ENCODE measurements at places on chromosomes 5 and 9.

DNA sequence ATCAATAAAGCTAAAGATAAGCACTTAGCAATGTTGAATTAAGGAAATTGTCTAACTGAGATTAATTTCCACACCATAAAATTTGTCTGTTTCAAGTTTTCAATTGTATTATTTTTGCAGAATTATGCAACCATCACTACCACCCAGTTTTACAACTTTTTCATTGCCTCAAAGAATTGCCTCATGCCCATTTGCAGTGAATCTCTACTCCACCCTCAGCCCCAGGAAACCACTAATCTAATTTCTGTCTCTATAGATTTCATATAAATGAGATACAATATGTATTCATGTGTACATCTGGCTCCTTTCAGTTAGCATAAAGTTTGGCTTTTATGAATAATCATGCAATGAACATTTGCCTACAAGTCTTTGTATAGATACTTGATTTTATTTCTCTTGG lies 72.9 kb downstream of the PTCD2 start:
- DNase-seq, result no peak

GRCh38 chr5:66252849-66253248 lies 108.7 kb downstream of the SREK1 start:
- no peak for DNase-seq

DNA sequence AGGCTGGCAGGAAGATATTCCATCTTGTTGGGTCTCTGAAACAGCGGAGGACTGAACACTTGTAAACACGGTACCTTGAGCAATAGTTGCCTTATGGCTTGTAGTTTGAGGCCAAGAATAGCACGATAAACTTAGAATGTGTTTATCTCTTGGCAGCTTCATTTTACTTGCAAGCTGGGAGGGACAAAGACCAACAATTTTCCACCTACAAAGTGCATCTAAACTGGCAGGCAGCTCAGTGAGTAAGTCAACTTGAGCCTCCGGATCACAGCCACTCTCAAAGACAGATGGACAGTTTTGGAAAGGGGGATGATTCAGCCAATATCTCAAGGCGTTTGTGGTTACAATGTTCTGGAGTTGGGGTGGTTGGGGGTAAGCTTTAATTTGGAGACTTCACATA lies 652.6 kb downstream of the CETN3 start:
- peak; percentile 66 for DNase-seq

DNA sequence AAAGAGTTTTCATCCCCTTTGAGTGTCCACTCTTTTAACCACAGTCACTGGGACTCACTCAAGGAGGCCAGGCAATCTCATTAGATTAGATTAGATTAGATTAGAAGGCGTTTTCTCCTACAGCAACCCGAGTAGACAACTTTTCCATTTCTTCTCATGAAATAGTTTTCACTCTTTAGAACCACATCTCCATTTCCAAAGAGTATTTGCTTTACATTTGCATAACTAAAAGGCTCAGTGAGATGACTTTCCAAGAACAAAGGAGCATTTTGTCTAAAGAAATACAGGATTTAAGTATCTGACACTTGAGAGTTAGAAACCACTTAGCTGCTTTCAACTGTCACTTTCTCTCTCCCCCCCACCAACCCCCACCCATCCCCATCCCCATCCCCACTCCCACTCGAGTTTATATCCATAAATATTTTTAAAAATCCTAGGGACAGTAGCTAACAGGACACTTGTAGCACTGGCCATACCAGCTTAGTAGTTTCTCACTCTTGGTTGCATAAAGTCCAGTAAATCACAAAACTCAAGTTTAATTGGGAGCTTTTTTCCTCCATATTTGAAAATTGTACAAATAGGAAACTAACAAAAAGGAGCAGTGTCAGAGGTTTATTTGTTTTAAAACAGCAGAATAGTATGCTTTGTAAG lies 2202.9 kb upstream of the WWC1 start:
- no peak for DNase-seq

GRCh38 chr9:68551191-68551590 lies 10.5 kb upstream of the TMEM252 start:
- DNase-seq, result no peak

- peak; percentile 70 for DNase-seq
Measured at GRCh38 chr5:56941981-56942380, 9.9 kb downstream of the MIER3 start.

DNA sequence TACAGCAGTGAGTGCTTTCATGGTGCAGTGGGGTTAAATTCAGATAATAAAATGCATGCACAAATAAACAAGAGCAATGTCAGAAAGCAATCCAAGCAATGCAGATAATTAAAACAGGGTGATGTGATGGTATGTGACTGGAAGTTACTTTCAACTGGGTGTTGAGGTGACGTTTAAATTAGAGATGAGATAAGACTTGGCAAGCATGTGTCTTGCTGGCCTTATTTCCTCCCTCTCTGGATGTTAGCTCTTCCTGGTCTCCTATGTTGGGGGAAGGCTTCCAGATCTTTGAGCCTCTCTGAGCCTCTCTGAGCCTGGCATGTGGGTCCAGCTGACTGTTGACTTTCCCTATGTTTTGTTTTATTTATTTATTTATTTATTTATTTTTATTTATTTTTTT lies 54.4 kb downstream of the DOCK2 start:
- DNase-seq, result peak; percentile 66

DNA sequence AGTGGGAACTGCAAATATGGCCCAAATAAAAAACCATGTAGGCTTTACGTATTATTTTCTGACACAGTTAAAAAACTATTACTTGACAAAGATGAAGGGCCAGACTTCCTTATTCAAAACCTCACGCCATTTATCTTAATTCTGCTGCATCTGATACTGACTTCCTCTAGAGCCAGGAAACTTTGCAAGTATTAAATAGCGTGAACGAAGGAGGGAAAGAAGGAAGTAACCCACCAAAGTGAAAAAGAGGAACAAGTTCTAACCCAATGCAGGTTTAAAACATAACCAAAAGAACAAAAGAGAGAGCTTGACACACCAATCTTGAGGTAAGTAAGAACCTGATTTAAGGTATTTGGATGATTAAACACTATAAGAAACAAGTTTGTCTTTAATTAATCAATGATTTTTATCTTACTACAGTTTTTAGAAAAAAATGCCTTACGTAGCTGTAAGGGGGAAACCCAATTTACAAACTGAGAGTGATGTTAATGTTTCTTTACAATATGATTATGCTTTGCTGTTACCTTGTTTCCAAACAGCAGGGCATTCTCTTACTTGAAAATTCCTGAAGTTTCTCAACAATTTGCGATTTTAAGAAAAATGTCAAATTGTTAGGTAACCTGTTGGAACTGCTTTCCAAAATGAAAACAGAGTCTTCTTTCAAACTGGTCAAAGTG lies at the start of gene GAPT:
Gene GAPT (plus strand): TSS at position 220 of the 677 bp plus-strand sequence. CDS start 3,102 bp downstream, outside the sequence.
- no peak for DNase-seq

- DNase-seq, result peak; percentile 56
Measured at GRCh38 chr9:107807183-107807582, 317.6 kb upstream of the KLF4 start.

DNA sequence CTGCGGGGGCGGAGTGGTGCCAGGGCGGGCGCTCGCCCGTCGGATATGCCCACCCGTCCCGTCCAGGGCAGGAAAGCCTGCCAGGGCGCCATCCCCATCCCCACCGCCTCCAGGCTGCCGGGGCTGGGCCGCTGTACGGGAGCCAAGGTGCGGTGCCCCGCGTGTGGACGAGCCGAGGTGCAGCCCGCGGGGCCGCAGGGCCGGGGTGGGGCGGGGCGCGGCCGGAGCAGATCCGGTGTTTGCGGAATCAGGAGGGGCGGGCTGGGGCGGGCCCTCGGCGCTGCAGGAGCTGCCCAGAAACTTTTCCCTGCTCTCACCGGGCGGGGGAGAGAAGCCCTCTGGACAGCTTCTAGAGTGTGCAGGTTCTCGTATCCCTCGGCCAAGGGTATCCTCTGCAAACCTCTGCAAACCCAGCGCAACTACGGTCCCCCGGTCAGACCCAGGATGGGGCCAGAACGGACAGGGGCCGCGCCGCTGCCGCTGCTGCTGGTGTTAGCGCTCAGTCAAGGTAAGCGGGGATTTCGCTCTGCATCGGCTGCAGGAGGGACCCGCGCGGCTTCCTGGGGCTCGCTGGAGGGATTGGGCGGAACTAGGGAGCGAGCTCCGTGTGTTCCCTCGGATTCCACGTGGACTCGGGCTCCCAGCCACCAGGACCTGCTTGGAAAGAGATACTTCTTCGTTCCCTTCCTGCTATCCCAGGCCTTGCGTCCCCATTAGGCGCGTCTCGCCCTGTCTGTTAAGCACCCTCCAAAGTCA lies at the start of gene ITGA2:
Gene ITGA2 (plus strand): TSS at position 328 of the 756 bp plus-strand sequence. CDS start 117 bp downstream, at position 445.
- peak; percentile 39 for DNase-seq

DNA sequence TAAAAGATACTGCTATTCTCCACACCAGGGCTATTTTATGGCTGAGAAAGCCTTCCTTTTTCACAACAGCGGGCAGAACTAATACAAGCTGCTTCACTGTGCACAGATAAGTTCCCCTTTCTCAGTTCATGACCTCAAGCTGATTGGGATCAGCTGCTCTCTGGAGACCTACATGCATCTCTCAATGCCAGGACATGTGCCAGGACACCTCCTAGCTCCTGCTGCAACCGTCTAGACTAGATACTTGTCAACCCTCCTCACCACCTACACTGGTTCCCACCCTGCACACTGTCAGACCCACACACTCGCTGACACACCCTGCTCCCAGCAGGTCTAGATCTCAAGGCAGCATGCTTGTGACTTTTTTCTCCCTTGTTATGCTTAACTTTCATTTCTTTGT lies 39.8 kb downstream of the STARD4 start:
- DNase-seq, result no peak

- DNase-seq, result no peak
Measured at GRCh38 chr9:137163365-137163715, 6.5 kb downstream of the LRRC26 start.

DNA sequence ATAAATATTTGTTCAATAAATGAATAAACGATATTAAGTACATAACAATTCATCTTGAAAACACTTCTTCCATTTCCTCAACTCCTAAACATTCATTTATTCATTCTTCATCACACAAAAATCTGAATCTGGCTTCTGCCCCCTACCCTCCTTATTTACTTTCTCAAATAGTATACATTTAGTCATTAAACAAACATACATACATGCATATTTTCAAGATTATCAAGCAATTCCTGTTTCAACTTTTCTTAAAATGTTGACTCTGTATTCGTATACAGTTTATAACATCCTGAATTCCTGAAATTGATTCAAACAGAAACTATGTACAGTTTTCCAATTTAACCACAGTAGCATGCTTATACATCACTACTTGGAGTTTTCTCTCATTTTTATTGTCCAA lies 129.0 kb downstream of the MUSK start:
- peak; percentile 90 for DNase-seq

- DNase-seq, result no peak
Measured at GRCh38 chr5:1505506-1506241, 18.1 kb downstream of the LPCAT1 start.

GRCh38 chr9:14924230-14925219 lies 14.3 kb upstream of the FREM1 start:
- DNase-seq, result peak; percentile 63

GRCh38 chr9:6123416-6123815 lies 92.2 kb upstream of the IL33 start:
- DNase-seq, result no peak

DNA sequence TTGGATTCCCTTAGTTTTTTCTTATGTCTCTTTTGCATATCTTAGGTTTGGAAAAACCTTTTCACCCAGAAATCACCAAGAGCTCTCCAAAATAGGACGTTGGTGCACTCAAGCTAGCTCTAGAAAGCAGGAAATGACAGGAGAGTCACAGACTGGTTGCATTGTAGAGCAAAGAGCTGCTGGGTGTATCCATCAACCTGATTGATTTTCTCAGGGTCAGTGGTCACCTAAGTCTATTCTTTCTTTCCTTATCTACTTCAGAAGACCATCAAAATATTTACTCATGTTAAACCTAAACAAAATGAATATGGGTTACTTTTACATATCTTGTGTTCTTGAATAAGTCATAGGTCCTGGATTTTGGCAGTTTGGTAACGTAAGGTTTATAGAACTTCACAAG lies 14.9 kb downstream of the SLC26A2 start:
- DNase-seq, result no peak

DNA sequence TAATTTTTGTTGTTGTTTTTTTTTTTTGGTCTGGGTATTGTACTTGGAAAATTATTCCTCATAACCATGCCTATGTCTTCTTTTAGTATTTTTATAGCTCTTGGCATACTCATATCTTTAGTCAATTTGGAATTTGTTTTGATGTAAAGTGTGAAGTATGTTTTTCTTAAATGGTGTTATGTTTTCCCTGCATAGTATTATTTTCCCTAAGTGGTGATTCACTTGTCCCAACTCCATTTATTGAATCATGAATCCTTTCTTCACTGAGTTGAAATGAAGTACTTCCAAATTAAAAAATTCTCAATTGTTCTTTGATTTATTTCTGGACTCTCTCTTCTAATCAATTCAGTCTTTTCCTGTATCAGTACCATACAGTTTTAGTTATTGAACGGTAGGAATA lies 46.5 kb downstream of the POLK start:
- no peak for DNase-seq

- peak; percentile 48 for DNase-seq
Measured at GRCh38 chr9:114837923-114838322, 32.1 kb upstream of the TNFSF15 start.

DNA sequence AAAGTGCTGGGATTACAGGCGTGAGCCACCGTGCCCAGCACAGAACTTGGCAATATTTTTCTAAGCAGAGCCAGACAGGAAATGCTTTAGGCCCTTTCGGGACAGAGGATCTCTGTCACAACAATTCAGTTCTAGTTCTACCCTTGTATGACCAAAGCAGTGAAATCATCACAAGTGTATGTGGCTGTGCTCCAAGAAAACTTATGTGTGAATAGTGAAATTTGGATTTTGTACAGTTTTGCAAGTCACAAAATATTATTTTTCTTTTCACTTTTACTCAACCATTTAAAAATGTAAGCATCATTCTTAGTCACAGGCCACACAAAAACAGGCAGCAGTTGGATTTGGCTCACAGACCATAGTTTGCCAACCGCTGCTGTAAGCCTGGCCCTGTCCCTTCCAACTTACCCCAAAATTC lies 20.4 kb upstream of the PRUNE2 start:
- peak; percentile 91 for DNase-seq

DNA sequence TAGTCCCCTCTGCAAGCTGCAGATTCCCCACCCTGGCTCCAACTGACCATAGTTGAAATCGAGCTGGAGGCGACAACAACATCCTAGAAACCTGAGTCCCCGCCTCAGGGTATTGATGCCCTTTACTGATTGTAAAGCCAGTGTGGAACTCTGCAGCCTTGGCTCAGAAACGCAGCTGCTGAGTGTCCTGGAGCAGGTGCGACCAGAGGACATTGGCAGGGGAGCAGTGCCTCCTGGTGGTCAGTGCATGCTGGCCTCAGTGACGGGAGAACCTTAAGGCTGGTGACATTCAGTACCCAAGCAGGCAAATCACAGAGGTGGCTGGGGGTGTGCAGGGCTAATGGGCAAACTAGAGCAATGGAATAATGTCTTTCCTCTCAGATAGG lies 20.4 kb upstream of the ZNF354B start:
- DNase-seq, result peak; percentile 4

All from fibroblast of skin of right biceps (primary cell).